Type B pancreatic cell (in vitro differentiated cells): ENCODE measurements at places on chromosomes 16 and 17. TPM values are rescaled to one million over a fixed set of nuclear protein-coding genes. Genes with fewer than 3 reads are reported as not detected.
A peak's percentile ranks its signal among the peaks of the same experiment; 100 is the strongest.

DNA sequence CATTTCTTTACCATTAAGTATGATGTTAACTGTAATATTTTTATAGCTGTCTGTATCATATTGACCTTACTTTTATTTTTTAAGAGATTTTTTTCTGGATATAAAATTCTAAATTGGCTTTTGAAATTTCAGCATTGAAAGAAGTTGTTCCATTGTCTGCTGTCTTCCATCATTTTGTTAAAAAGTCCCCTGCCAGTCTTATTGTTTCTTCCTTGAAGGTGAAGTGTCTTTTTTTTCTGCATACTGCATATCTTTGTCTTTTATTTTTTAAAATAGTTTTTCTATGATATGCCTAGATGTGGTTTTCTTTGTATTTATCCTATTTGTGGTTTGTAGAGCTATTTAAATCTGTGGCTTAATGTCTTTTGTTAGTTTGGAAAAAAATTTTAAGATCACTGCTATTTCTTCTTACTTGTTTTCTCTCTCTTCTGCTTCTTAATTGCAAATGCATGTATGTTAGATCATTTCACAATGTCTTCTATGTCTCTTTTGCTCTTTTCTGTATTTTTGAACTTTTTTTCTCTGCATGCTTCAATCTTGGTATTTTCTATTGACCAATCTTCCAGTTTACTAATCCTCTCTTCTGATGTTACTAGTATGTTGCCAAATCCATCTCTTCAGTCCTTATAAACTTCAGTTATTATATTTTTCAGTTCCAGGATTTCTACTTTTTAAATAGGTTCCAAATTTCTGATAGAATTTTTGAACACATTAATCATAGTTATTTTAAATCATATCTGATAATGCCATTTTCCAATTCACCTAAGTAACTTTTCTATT lies 20.2 kb downstream of the IL21R start:
- DNase-seq: no peak

The GINS2 gene
- 13.7 and 39.9 TPM in 2 replicates for total RNA-seq

DNA sequence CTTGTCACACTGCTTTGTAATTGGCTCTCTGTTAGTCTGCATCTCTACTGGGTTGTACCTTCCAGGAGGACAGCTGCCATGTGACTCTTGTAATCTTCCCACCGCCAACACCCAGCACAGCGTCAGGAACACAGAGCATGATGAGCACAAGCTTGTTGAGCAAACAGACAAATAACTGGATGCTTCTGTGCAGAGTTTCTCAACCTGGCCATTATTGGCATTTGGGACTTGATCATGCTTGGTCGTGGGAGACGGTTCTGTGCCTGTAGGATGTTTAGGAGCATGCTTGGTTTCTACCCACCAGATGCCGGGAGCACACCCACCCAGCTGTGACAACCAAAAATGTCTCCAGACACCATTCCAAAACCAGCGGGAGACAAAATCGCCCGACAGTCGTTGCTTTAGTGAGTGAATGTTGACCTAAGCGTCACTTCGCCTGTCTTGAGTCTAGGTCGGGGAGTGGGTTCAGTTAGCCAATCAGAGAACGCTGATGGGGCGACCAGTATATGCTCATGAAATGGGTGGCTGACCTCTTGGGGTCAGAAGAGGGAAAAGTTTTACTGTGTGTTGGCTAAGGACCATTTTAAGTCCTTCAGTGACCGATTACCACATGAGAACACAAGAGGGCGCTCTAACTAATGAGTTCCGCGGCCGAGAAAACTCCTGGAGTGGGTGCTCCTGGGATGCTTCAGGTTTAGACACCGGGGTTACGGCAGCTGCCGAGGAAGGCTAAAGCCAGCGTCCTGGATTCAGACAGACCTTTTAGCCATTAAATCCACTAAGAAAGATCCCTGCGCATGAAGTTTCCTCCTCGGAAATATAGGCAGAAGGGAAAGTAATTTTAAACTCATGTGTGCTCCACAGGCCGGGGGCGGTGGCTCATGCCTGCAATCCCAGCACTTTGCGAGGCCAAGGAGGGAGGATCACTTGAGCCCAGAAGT lies 57.8 kb upstream of the TEX2 start:
- DNase-seq: no peak

GRCh38 chr16:1045310-1045992 lies 27.1 kb upstream of the SSTR5 start:
- DNase-seq: no peak

The ALOX15 gene
- 2.1 and 4.9 TPM in 2 replicates for total RNA-seq

DNA sequence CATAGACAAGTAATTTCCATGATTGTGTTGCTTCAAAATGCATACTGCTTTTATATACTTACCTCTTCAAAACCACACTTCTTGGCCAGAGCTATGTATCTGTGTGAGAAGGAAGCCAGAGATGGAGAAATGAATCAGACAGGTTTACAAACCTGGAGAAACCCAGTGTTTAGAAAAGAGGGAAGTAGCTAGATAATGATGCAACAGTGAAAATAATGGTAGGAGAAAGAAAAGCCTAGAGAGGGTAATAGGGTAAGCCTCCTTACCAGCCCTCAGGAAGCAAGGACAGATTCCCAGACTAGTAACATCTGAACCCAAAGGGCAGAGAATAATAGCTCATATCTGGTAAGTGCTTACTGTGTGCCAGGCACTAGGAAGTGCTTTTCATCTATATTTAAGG lies 250.3 kb upstream of the CDH11 start:
- no peak for DNase-seq

The KRTAP4-9 gene
- total RNA-seq: not detected in 2 replicates

- DNase-seq: no peak
These were observed 173.1 kb downstream of the HS3ST3A1 start for GRCh38 chr17:13428611-13429042.

The DNAH2 gene
- 0.10 and 1.0 TPM in 2 replicates for total RNA-seq

The TEKT5 gene
- 0.41 and 0.52 TPM in 2 replicates for total RNA-seq

DNA sequence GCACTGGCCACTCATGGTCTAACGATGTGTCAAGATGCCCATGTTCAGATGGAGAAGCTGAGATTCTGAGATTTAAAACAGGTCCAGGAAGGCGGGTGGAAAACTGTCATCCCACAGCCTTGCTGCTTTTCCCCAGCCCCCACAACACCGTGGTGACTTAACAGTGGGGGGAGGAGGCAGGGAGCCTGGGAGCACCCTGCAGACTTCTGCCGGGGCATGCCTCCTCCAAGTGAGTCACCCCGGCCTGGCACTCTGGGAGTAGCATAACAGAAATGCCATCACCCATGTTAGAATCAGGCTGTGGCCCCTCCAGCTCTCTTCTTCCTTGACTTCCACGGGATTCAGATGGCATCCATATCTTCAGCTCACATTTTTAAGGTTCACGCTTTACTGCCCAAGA lies 164.8 kb downstream of the CBLN1 start:
- DNase-seq: no peak

The SPN gene
- total RNA-seq: 0.14 and 0.31 TPM in 2 replicates

GRCh38 chr16:48361012-48361411 lies 24.2 kb downstream of the SIAH1 start:
- no peak for DNase-seq

GRCh38 chr17:21033350-21033749 lies 9.5 kb downstream of the USP22 start:
- no peak for DNase-seq

- DNase-seq: no peak
These were observed 43.4 kb downstream of the KCNJ12 start for GRCh38 chr17:21419299-21420239.

DNA sequence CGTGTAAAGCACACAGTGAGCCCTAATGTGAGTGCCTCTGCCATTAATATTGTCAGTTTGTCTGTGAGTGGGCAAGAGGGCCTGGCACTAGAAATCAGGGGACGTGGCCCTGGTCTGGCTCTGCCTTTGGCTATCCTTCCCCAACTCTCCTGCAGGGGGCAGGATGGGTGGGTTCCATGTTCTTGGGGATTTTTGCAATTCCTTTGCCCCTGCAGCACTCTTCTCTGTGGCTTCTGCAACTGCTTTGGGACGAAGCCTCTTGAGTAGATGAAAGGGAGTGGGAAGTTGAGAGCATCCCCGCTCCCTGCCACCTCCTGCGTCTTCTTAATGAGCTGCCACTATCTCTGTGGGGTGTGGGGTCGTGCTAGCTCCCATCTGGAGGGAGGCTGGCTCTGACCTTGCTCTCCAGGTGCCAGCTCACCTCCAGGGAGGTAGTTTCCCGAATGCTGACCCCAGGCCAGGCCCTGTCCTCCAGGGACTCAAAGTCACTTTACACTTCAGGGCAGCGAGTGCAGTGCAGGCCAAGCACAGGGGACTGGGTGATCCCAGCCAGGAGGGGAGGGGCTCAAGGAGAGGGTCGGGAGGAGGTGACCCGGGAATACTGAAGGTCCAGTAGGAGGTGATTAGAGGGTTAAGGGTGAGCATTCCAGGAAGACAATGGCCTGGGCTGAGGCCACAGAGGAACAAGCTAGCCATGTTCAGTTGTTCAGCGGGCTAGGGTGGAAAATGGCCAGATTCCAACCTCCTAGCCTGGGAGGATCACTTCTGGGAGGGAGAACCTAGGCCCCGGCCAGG lies 121.0 kb upstream of the NLRP1 start:
- DNase-seq: peak; percentile 58

GRCh38 chr17:6392609-6393350 lies 42.1 kb downstream of the AIPL1 start:
- DNase-seq: no peak

DNA sequence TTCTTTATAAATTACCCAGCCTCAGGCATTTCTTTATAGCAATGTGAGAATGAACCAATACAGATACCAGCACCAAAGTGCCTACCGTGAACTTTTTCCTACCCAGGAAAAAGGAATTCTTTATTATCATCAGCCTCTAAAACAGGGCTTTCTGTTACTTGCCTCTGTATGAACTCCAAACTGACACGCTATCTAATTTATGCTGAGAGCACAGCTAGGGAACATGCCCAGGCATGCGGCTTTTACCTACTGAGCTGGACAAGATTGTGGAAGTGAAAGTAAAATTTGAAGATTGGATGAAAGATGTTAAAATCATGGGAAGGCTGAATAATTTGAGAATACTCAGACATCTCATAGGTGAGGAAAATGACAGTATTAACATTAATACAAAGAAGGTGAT lies 24.4 kb upstream of the ADCY9 start:
- no peak for DNase-seq

DNA sequence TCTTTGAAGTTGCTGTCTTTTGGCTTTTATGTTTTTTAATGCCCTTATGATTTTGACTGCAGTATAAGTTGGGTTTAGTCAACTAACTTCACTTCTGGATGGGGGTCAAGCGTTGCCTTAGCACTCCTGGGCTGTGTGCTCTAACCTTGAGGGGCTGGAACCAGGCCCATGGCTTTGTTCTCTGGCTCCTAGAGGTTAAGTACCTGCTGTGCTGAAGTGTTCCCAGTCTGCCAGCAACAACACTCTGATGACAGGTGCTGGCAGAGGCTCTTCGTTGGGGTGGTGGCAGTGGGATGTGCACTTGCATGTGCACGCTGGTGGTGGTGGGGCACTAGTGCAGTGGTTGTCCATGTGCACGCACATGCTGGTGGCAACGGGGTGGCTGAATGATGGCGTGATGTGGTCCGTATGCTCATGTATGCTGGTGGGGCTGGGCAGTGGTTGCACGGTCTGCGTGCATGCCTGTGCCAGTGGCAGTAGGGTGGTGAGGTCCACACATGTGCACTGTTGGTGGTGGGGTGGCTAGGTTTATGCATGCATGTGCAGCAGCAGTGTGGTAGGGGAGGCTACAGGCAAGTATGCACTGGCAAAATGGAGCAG lies 447.8 kb upstream of the GOT2 start:
- no peak for DNase-seq

DNA sequence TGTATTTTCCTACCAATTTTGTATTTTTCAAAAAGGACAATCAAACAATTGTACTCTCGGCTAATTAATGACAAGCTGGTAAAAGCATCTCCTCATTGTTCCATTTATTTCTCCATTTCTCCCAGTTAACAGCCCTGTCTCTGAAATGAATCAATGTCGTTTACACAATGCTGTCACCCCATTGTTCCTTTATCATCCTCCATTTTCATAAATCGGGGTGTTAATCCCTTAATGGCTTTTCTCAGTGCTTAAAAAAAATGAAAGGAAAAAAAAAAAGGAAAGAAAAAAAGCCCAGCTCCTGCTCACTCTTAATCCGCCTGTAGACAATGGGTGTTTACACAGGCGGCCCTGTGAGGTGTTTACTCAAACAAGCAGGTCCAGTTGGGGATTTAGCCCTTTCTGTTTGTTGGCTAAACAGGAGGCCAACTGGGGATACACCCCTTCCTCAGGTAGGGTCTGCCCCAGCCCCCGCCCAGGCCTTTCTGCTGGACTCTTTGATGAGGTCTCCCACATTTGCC lies 86.8 kb upstream of the SALL1 start:
- DNase-seq: no peak

DNA sequence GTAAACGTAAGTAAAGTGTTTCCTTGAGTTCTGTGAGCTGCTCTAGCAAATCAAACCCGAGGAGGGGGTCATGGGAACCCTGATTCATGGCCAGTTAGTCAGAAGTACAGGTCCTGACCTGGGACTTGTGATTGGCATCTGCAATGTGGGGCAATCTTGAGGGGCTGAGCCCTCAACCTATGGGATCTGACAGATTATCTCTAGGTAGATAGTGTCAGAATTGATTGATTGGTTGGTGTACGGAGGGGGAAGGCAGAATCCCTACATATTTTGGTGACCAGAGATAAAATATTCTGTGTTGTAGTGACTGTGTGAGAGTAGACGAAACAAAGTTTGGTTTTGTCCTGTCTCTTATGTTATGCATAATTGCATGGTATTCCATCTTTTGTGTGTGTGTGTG lies 100.5 kb upstream of the NETO2 start:
- no peak for DNase-seq

The CDRT15L2 gene
- total RNA-seq: not detected in 2 replicates

DNA sequence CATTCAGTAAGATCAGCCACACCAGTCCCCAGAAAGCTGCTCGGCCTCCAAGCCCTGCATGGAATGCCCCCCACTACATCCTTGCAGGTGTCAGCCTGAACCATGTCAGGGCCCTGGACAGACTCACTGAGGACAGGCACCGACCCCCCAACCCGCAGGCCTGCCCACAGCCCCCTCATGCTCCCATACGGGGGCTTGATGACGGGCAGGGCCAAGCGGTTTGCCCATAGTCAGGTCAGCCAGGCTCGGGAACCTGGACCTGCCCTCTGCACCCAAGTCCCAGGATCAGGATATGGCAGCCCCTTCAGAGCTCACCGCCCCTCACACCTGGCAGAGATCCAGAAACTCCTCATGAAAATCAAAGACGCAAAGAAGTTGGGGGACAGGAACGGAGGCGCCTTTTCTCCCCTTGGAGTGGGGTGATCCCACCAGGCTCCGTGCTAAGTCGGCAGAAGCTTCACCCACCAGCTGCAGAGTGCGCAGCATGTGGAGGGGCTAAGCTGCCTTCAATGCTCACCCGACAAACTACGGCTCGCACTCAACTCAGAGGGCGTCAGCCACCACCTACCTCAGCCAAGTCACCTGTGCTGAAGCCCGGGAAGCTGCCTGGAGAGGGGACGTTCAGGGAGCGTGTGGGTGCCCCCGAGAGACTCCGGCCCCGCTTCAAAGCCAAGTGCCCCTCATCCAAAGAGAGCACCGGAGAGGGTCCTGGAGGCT lies 26.5 kb downstream of the GNPTG start:
- DNase-seq: no peak

- no peak for DNase-seq
These were observed 191.7 kb downstream of the PRKCB start for GRCh38 chr16:24027466-24027865.

The TOX3 gene
- total RNA-seq: 14.7 and 18.4 TPM in 2 replicates

- no peak for DNase-seq
These were observed 463 bp downstream of the TOP2A start for GRCh38 chr17:40417258-40417608.
